ENCODE measurements at places on chromosomes 3 and 15.
A peak's percentile ranks its signal among the peaks of the same experiment; 100 is the strongest.

DNA sequence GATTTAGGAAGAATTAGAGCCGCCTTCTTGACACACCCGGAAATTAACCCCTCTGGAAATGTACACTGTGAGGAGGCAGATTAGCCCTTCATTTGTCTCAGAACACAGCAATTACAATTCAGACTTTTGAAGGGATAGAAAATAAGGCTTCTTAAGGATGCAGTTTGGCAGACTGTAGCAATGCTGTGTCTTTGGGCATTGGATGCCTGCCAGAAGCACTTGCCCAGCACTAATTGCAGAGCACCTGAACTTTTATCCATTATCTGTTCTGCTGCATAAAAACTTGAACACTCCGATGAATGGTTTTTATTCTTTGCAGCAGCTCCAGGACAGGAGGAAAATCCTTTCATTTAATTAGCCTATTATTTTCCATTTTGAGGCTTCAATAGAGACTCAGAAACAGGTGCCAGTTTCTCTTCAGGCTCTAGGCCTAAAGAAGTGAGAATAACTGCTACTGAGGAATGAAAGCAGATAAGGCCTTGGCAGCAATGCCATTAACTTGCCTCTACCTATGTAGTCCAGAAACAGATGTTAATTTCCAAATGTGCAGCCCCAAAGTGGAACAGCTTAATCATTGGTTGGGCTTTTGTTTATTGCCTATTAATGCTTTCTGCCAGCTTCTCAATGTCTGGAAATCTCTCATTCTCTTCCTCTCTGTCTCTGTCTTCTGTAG, 418.5 kb downstream of the NSUN3 start:
- no peak for DNase-seq

DNA sequence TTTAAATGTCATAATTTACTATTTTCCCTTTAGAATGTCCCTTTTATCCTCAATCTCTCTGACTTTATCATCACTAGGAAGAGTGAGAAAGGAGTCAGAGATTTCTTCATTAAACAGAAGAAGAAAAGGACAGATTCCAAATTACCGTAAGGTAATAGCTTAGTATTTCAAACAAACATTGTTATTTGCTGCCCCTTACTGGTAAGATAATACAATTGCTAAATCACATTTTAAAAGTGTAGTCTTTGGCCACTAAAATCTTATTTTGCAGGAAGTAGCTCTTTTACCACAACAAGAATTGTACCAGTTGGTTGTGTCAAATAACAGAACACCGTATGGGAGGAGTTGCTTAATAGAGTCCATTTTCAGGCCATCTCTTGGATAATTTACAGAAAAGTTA, 53.7 kb downstream of the CGGBP1 start:
- DNase-seq = peak; percentile 14

- no peak for DNase-seq
These were observed 249.5 kb downstream of the UACA start for GRCh38 chr15:70513819-70514218.

- DNase-seq = no peak
These were observed 10.0 kb downstream of the UBR1 start for GRCh38 chr15:43095708-43096347.

DNA sequence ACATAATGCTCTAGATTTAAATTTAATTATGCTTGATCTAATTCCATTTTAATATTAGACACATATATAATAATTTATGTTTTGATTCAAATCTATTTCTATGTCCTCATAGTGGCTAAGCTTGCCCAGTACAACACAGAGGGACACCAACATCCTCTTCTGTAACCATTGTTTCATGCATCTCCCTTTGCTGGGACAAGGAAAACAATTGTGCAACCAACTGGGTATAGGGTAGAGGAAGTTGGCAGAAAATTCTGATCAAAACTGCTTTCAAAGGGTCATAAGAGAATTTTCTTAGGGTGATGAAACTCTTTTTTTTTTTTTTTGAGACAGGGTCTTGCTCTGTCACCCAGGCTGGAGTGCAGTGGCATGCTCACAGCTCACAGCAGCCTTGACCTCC, 121.4 kb upstream of the SGO1 start:
- no peak for DNase-seq

GRCh38 chr3:102346897-102347296, 87.9 kb upstream of the ZPLD1 start:
- no peak for DNase-seq

GRCh38 chr3:172591876-172592771, 68.9 kb upstream of the TNFSF10 start:
- DNase-seq = no peak

- peak; percentile 14 for DNase-seq
These were observed 81.6 kb downstream of the LRRC49 start for GRCh38 chr15:70974004-70974832.

DNA sequence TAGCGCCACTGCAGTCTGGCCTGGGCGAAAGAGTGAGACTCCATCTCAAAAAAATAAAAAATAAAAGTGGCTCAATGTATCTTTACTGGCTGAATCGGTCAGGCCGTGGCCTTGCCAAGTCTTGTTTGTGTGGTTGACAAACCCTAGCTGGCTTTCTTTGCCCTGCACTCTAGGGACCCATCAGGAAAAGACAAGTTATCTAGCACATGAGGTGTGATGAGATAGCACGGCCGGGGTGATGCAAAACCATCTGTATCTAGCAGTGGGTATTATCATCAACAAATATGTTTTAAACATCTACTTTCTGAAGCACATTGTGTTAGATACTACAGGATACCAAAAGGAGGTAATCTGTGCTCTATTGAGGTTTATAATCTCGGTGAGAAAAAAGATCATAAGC, 3.9 kb upstream of the DPP8 start:
- DNase-seq = no peak

DNA sequence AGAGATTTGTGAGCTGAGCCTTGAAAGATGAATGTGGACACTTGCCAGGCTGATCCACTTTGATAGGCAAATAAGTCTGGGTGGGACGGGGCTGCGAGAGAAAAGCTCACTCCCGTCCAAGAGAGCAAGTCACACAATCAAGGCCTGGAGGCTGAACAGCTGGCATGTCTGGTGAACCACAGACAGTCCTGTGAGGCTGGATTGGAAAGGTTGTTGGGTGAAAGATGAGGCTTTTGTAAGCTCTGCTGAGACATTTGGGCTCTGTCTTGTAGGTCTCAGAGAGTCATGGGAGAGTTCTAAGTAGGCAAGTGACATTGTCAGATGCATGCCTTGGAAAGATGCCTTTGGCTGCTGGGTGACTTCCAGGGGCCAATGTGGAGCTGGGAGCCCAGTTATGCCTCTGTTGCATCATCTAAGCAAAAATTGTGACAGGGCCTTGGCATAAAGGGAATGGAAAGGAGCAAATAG, 38.5 kb downstream of the RPLP1 start:
- no peak for DNase-seq

DNA sequence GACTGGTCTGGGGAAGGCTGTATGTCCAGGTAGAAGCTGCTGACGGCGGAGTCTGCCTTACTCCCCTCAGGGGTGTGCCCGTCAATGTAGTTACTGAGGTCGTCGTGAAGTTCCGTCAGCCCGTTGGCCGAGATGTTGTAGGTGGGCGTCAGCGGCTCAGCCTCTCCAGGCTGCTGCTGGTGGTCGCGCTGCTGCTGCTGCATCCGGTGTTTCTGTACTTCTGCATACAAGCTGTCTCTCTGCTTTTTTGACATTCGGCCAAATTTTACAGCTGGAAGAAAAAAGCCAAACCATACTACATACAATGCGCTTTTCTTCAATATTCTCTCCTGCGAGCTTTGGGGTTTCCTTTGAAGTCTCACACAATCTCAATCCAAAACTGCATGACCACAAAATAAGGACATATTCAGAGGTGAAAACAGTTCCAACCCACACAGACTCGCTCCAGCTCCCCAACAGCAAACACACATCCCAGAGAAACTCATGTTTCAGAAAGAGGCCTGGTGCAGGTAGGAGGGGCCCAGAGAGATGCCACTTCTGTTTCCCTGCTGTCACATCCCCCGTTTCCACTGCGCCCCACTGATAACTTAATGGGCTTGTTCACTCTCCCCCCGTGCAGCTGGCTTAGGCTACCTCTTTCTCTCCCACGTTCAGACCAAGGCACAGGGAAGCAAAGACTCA, 32.5 kb upstream of the ICE2 start:
- no peak for DNase-seq

DNA sequence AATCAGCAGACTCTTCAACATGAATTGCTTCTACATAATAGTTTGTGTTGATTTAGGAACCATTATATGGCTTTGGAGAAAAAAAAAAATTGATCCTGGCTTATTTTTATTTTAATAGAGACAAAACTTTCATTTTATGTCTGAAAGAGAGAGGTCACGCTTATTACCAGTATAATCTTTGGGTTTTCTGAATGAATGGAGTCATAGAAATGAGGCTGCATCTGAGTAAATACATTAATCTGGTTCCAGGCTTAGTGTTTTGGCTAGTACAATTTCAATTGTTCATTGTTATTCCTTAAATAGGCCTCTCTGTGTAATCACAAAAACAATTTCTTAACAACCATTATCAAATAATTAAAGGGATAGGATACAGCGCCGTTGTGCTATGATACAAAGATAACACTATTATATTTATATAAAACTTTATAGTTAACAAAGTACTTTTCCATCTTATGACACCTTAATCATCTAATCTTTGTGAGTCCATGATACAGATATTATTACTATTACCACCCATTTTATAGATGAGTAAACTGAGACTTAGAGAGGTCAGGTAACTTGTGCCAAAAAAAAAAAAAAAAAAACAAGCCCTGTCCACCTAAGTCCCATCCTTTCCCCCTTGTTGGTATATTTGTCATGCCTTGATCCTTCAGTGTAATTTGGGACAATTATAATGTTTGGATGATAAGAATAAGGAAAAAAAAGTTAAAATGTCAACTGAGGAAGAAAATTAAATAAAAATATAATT, 41.8 kb upstream of the GOLM2 start:
- DNase-seq = no peak

DNA sequence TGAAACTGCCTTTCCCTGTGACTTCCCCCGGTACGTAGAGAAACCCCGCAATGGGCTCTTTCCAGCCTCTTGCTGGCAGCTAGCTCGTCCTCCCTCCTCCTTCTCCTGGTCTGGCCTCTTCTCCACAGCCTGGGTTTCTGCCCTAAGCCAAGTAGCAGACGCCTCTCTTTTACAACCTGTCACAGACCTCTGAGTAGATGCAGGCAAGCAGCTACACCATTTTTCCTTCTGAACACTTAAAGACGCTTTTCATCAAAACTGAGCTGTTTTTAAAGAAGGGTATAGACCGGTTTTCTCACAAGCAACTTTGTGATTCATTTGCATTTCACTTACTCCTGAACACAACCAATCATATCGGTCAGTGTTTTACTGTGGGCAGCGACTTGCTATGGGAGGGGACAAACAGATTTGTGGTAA, 32.0 kb downstream of the ADAMTSL3 start:
- DNase-seq = no peak

- no peak for DNase-seq
These were observed 460.5 kb downstream of the ZNF385D start for GRCh38 chr3:21290557-21290956.

GRCh38 chr3:3998140-3998922, 199.1 kb downstream of the LRRN1 start:
- peak; percentile 58 for DNase-seq

GRCh38 chr3:7536510-7536909, 675.6 kb downstream of the GRM7 start:
- DNase-seq = no peak

GRCh38 chr3:128439226-128439625, 27.5 kb downstream of the DNAJB8 start:
- no peak for DNase-seq

GRCh38 chr15:57572468-57572867, 19.2 kb upstream of the MYZAP start:
- no peak for DNase-seq
